SHP77 (cell line): ENCODE measurements at places on chromosomes 12 and 14.
A peak's percentile ranks its signal among the peaks of the same experiment; 100 is the strongest.

GRCh38 chr12:107317751-107318555 lies 224.6 kb upstream of the CRY1 start:
- DNase-seq, result no peak

DNA sequence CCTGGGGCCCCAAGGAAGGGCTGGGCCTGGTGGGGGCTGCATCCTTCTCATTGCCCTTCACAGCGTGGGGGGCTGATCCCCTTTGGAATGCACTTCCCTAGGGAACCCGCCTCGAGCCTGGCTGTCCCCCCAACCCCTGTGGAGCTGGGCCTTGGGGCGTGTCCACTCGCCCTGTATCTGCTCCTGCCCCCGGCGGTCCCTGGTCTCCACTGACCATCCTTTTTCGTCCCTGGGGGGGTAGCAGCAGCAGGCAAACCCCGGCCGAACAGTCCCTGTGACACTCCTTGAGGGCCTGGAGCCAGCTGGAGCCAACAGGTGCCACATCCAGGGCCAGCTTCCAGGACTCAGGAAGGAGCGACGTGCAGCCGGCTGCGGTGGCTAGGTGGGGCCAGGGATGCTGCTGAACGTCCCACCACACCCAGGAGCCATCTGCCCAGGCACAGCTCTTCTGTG lies 9.4 kb upstream of the GPR132 start:
- DNase-seq, result peak; percentile 58

GRCh38 chr12:122827258-122827657 lies 8.0 kb upstream of the HIP1R start:
- no peak for DNase-seq

GRCh38 chr12:56154246-56154771 lies 1.9 kb downstream of the MYL6B start:
- DNase-seq, result no peak

DNA sequence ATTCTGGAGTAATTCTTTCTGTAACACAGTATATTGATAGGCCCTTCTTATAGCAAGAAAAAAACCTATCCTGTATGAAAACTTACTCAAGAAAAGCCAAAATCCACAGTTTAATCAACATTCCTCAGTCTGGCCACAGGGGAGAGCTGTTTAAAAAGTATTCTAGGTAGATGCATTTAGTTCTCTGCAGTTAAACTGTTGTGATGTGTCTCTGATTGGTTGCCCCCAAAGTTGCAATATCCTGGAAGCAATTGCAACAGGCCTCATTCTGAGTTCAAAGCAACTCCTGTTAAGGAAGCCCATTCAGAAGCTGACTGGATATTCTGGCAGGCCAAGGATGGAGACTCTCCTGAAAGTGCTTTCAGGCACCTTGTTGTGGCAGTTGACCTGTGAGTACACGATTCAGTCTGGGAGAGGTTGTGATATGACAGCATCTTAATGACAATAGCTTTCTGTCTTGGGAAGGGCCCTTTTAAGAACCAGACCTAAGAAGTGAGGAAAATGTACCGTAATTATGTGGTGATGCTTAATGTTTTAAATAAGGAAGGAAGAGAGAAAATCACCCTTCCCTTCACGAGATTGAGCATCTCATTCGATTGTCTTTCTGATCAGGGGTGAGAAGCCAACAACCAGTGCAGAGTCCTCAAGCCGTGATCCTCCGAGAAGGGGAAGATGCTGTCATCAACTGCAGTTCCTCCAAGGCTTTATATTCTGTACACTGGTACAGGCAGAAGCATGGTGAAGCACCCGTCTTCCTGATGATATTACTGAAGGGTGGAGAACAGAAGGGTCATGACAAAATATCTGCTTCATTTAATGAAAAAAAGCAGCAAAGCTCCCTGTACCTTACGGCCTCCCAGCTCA lies 420.7 kb downstream of the DAD1 start:
- DNase-seq, result no peak

- no peak for DNase-seq
Observed at GRCh38 chr14:52020161-52020714, 30.9 kb downstream of the RTRAF start.

GRCh38 chr14:60710494-60710893 lies 13.7 kb downstream of the SIX4 start:
- no peak for DNase-seq

- no peak for DNase-seq
Observed at GRCh38 chr14:37253905-37254304, 56.2 kb downstream of the MIPOL1 start.

- peak; percentile 80 for DNase-seq
Observed at GRCh38 chr14:100708425-100709288, 18.0 kb upstream of the DLK1 start.

GRCh38 chr12:65934480-65935115 lies 110.3 kb downstream of the HMGA2 start:
- no peak for DNase-seq

GRCh38 chr14:30410986-30411385 lies 148.0 kb upstream of the G2E3 start:
- DNase-seq, result no peak

DNA sequence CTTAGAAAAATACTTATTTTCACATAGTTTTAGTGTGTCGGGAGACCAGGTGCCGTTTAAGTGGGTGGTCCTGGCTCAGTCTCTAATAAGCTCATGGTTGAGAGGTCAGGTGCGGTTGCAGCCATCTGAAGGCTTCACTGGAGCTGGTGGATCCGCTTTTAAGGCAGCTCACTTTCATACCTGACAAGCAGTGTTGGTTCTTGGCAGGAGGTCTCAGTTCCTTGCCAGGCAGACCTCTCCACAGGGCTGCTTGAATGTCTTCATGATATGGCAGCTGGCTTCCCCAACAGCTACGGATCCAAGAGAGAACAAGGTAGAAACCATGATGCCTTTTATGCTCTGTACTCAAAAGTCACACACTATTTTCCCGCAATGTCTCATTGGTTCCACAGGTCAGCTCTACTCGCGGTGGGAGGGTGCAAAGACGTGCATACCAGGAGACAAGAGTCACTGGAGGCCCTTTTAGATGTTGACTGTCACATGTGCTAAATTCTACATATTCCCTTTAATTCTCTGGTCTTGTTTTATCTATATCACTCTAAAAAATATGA lies 8.0 kb upstream of the ZDHHC17 start:
- no peak for DNase-seq

- no peak for DNase-seq
Observed at GRCh38 chr12:48021485-48022179, 17.4 kb upstream of the COL2A1 start.

- DNase-seq, result no peak
Observed at GRCh38 chr12:26179826-26180225, 15.5 kb upstream of the SSPN start.

DNA sequence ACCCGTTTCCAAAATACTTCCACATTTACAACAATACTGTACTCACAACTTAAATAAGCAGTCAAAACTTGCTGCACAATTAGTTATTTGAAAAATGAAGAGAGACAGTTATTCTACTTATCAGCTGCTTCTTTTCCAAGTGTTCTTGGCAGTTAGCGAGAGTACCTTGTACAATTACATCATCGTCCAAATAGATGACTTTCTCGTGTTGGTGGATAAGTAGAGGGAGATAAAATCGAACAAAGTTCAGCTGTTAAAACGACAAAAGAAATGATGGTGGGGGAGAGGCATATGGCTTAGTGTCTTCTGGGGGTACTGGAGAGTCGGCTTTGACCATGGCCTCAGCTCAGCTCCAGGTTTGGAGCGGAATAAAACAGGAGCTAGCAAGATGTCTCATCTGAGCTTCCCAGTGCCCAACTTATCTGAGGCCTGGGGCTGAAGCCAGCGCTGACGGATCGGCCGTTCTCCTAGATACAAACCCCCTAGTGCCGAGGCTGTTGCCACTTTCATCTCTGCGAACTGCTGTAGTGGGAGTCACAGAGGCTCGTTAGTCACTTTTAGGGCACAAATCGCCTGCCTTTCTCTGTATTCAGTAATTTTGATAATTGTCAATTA lies 31.7 kb downstream of the TDG start:
- no peak for DNase-seq

DNA sequence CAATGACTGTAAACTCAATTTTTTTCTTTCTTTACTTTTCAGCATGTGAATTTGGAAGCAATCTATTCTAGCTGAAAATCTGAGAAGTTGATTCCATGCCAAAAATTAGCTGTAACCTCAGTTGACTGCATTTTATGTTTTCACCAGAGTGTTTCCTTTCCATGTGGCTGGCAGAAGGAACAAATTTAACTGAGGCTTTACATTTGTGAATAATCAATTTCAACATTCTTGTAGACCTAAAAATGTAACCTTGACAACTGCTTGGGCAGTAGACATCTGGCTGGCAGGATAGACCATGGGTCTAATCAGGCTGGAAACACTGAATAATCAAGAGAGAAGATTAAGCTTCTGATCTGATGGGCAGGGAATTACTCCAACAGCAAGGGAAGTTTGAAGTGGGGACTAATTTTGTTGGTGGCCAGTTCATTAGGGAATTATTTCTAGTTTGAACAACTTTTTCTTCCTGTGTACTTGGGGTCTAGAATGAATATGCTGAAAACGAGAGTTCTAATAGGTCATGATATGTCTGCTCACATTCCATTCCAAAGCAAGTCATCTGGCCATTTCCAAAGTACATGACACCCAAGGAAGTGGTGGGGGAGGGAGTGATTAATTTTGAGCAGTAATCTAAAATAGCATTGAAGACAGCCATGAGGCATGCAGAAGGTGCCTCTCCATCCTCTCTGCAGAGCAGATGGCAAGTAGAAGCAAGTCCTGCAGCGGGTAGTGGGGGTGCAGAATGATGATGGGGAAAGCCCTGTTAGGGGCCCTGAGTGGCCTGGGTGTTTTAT lies 68.2 kb downstream of the ATP23 start:
- no peak for DNase-seq

DNA sequence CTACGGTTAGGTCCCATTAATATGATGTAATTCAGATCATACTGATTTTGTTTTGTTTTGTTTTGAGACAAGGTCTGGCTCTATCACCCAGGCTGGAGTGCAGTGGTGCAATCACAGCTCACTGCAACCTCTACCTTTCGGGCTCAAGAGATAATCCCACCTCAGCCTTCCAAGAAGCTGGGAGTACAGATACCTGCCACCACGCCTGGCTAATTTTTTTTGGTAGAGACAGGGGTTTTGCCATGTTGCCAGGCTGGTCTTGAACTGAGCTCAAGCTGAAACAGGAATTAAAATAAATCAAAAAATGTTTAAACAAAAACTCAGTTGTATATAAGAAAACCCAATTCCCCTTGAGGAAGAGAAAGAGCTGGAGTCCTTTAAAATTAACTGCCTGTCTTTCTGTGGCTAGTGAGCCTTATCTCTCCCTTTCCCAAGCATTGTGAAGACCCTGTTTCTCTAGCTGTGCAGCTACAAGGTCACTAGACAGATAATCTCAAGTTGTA lies 17.7 kb upstream of the ANAPC7 start:
- DNase-seq, result no peak

- DNase-seq, result no peak
Observed at GRCh38 chr12:130608132-130608531, 108.0 kb downstream of the RIMBP2 start.

GRCh38 chr12:79935624-79936345 lies 888 bp upstream of the PPP1R12A start:
- DNase-seq, result peak; percentile 7

DNA sequence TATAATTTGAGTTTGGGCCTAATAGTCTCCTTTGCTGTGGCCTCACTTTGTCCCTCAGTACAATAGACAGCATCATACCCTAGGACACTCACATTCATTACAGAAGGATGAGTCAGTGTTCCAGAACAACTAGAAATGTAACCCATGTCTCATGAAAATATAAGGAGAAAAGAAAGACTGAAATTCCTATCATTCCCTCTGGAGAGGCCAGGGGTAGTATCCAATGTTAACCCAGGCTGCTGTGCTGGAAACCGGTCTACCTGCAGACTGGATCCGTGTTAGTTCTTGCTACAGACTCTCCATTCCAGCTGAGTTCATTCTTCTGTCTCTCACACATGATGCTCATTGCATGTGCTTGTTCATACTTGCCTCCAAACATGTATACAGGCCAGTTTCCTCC lies 75.8 kb upstream of the HOXC13 start:
- DNase-seq, result no peak

GRCh38 chr14:21965042-21965441 lies 291.4 kb upstream of the OR4E1 start:
- DNase-seq, result no peak

DNA sequence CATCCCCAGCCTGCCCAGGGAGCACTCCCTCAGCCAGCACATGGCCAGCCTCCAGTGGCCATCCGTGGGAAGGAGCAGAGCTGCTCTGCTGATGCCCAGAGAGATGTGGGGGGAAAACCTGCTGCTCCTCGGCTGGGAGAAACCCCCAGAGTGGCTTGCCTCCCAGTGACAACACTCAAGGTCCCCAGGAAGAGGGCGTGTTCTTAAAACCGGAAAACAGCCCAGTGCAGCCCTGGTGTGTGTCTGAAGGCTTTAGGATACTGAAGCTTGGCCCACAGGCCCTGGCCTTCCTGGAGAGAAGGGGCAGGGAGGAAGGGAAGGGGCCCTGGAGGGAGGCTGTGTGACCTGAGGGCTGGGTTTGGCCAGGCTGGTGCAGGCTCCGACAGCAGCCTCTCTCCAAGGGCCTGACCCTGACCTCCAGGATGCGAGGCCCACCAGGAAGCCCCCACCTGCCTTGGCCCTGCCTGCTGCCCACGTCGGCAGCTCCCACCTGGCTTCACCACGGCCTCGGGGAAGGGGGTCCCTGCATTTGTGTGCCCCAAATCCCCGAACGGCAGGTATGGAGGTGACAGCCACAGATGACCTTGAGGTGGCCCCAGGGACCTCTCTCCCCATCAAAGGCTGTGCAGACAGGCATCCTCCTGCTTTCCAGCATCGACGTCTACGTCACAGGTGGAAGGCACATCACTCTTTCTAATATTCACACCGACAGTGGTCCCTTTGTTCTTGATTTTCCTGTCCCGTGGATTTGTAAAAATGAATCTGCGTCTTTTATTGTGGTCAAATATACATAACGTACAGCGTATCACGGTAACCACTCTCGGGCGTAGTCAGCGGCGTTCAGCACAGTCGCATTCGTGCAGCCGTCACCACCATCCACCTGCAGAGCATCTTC lies 190.0 kb upstream of the C14orf180 start:
- DNase-seq, result no peak

- no peak for DNase-seq
Observed at GRCh38 chr14:70879448-70879847, 27.8 kb upstream of the PCNX1 start.

- DNase-seq, result no peak
Observed at GRCh38 chr14:88750413-88750812, 42.3 kb downstream of the EML5 start.

- DNase-seq, result peak; percentile 80
Observed at GRCh38 chr12:128969480-128970055, 116.3 kb downstream of the GLT1D1 start.
